ENCODE measurements at places on chromosomes 5 and 9.
A peak's percentile ranks its signal among the peaks of the same experiment; 100 is the strongest.

- H3K4me1 ChIP-seq, result no peaks in the 10 kb centered on the region
- DNase-seq, result no peak
- no peaks in the 10 kb centered on the region for H3K36me3 ChIP-seq
- H3K27me3 ChIP-seq, result no peaks in the 10 kb centered on the region
Measured at GRCh38 chr5:133399247-133399891, 213.0 kb downstream of the FSTL4 start.

GRCh38 chr9:130666393-130667119 lies 2.2 kb downstream of the PRDM12 start:
- no peak for DNase-seq
- H3K27me3 ChIP-seq, result no peaks in the 10 kb centered on the region
- no peak overlapping the region for H3K27ac ChIP-seq
- H3K36me3 ChIP-seq, result no peaks in the 10 kb centered on the region
- no peaks in the 10 kb centered on the region for H3K4me1 ChIP-seq
- no peak overlapping the region for H3K4me3 ChIP-seq

GRCh38 chr5:113875096-113875495 lies 361.6 kb downstream of the YTHDC2 start:
- no peak for DNase-seq
- H3K4me3 ChIP-seq, result no peak overlapping the region

GRCh38 chr5:2382776-2383697 lies 368.4 kb downstream of the IRX2 start:
- no peaks in the 10 kb centered on the region for H3K27me3 ChIP-seq
- no peak for DNase-seq
- no peak overlapping the region for H3K4me3 ChIP-seq
- H3K4me1 ChIP-seq, result no peaks in the 10 kb centered on the region

DNA sequence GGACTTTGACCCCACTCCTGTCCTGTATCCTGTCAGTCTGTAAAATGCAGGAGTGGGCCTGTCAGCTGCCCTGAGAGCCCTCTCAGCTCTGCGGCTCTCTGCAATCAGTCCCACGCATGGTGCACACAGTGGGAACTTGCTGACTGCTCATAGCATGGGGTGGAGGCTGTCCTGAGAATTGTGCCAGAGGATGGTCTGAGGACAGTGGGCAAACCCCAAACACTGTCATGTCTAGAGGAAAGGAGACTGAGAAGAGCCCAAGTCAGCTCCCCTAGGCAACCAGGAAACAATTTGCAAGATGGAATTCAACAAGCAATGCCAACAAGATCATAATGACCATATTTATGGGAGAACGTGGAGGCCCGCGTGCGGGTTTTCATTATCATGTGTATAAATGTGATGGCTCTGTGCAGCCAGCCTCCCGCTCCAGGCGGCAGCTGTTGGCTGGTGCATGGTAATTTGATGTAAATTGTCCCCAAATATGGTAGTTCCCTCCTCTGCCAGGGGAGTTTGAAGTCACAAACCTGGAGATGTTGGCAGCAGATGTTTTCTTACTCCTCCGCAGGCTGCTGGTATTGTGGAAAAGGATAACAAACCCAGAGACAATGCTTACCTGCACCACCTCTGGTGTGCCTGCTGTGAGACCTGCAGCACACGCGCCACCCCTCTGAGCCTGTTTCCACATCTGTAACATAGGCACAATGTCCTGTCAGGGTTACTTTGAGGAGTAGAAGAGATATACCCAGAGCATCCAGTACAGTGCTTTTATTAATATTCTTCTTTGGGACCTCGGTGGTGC lies 39.8 kb upstream of the ALDH1B1 start:
- no peak for DNase-seq
- no peaks in the 10 kb centered on the region for H3K27me3 ChIP-seq
- H3K27ac ChIP-seq, result no peak overlapping the region
- no peaks in the 10 kb centered on the region for H3K36me3 ChIP-seq
- H3K4me3 ChIP-seq, result no peak overlapping the region

- no peaks in the 10 kb centered on the region for H3K27me3 ChIP-seq
- no peak overlapping the region for H3K27ac ChIP-seq
- peak; percentile 70 for DNase-seq
- peaks cover 13% of the 10 kb centered on the region for H3K4me1 ChIP-seq
- H3K36me3 ChIP-seq, result no peaks in the 10 kb centered on the region
Measured at GRCh38 chr5:151234476-151235238, 10.8 kb upstream of the CCDC69 start.

DNA sequence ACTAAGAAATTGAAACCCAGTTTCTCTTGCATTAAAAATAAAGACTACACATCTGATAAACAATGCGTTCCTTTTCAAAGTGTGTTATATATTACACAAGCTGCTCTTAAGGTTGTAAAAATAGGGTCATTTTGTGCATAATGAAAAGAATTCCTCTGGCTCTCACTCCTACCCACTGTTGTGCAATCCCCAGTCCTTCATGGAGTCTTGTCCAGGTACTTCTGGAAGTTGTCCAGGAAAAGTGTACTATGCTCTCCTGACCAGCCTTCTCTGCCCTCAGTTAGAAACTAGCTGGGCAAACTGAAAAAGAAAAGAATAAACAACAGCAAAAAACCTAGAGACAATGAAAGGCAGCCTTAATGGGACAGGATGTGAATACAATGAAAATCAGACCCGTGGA lies 345.5 kb upstream of the PAPPA start:
- H3K36me3 ChIP-seq, result no peaks in the 10 kb centered on the region
- no peak overlapping the region for H3K4me3 ChIP-seq
- H3K27me3 ChIP-seq, result no peaks in the 10 kb centered on the region
